ENCODE measurements at places on chromosomes 16 and 17.
A peak's percentile ranks its signal among the peaks of the same experiment; 100 is the strongest.

- no peak for DNase-seq
Measured at GRCh38 chr17:6505425-6506142, 50.8 kb downstream of the PITPNM3 start.

DNA sequence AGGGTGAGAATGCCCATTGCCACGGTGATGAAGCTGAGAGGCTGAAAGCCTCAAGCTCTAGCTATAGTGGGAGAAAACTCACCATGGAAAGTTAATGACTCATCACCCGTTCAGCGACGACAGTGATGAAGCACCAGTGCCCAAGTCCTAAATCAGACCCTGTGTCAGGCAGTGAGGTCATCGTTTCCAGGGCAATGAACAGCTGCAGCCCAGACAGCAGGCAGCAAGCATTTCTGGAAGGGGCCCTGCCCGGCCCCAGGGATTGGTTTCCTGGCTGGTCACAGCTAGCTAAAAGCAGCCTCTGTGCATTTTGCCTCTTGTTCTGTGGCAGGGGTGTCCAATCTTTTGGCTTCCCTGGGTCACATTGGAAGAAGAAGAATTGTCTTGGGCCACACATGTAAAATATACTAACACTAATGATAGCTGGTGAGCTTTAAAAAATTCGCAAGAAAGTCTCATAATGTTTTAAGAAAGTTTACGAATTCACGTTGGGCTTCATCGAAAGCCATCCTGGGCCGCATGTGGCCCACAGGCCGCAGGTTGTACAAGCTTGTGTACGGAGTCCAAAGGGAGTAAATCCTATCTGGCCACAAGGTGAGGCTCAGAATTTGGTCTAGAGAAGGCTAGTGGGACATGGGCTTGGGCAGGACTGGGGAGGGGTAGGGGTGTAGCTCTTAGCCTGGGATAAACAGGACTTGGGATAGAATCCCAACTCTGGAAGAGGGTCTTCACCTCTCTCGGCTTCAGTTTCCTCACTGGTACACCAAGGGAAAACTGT lies 40.6 kb downstream of the MIS12 start:
- DNase-seq: peak; percentile 74

DNA sequence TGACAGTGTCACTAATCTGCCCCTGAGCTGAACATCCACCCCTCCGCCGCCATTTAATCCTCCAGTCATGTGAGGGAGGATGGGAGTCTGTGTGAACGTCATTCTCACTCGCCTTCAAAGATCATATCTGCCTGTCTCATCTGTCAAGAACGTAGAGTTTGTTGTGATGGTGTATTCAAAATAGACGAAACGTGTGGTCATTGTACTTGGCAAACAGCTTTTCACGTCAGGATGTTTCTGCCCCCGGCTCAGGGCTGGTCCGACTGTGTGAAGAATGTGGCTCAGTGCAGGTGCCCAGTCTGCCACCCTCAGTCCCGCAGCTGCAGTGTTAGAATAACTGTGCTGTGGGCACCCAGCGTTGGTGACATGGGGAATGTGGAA lies 148.0 kb downstream of the KCNJ12 start:
- no peak for DNase-seq

- DNase-seq: no peak
Measured at GRCh38 chr17:66441101-66441661, 138.8 kb downstream of the PRKCA start.

DNA sequence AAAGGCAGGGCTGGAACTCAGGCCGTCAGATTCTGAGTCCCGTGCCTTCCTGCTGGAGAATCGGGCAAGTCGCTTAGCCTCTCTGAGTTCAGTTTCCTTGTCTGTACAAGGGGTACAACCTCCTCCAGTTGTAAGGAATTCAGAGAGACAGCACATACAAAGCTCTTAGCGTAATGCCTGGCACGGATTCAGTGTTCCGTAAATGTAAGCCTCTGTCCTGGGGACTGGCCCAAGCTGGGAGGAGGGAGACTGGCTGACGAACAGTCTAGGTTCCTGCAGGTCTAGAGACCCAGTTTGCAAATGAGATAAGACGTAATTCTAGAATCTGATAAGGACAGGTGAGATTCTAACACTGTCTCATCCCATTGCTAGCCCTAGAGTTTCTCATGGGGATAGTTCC lies 9.9 kb downstream of the METTL22 start:
- no peak for DNase-seq

- DNase-seq: no peak
Measured at GRCh38 chr16:56690420-56691122, 8.3 kb downstream of the MT1X start.

- peak; percentile 93 for DNase-seq
Measured at GRCh38 chr16:29994600-29995323, 655 bp downstream of the HIRIP3 start.

DNA sequence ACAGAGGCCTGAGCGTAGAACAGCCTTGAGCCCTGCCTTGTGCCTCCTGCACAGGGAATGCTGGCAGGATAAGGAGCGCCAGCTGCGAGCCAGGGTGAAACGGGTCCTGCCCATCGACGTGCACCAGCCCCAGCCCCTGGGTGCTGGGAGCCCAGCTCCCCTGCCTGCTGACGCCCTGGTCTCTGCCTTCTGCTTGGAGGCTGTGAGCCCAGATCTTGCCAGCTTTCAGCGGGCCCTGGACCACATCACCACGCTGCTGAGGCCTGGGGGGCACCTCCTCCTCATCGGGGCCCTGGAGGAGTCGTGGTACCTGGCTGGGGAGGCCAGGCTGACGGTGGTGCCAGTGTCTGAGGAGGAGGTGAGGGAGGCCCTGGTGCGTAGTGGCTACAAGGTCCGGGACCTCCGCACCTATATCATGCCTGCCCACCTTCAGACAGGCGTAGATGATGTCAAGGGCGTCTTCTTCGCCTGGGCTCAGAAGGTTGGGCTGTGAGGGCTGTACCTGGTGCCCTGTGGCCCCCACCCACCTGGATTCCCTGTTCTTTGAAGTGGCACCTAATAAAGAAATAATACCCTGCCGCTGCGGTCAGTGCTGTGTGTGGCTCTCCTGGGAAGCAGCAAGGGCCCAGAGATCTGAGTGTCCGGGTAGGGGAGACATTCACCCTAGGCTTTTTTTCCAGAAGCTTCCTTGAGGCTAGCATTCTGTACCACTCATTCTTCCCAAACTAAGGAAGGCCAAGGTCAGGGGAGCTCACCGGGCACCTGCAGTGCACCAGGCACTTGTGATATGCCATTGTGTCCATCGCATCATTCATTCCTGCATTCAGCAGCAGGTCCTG lies 1.9 kb downstream of the PNMT start:
- no peak for DNase-seq

DNA sequence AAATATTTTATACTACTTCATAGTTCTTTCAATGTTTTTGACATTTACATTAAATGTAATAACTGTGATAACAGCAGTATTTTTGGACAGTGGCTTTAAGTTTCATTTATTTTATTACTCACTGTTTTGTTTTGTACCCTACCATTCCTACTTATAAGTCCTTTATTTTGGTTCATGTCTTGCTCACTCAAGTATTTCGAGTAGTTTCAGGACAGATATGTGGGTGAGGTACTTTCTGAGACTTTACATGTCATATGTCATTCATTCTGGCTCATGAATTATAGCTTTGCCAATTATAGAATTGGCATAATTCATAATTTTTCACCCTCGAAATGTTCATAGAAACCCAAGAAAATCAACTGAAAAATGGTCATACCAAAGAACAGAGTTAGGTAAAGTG lies 44.4 kb downstream of the PIK3R5 start:
- DNase-seq: no peak

- no peak for DNase-seq
Measured at GRCh38 chr17:3800362-3801271, at the start of gene ITGAE. ITGAE (minus strand) TSS chr17:3801188; CDS start chr17:3801144, 44 bp downstream.

DNA sequence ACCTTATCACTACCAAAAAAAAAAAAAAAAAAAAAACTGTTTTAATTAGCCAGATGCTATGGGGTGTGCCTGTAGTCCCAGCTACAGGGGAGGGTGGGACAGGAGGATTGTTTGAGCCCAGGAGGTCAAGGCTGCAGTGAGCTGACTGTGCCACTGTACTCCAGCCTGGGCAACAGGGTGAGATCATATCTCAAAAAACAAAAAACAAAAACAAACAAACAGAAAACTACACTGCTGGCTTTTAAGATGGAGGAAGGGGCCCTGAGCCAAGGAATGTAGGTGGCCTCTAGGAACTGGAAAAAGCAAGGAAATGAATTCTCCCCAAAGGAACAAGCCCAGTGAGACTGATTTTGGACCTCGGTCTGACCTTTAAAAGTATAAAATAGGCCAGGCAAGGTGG lies 61.4 kb downstream of the BEAN1 start:
- DNase-seq: no peak

- DNase-seq: no peak
Measured at GRCh38 chr16:66236301-66236700, 130.2 kb upstream of the CDH5 start.

DNA sequence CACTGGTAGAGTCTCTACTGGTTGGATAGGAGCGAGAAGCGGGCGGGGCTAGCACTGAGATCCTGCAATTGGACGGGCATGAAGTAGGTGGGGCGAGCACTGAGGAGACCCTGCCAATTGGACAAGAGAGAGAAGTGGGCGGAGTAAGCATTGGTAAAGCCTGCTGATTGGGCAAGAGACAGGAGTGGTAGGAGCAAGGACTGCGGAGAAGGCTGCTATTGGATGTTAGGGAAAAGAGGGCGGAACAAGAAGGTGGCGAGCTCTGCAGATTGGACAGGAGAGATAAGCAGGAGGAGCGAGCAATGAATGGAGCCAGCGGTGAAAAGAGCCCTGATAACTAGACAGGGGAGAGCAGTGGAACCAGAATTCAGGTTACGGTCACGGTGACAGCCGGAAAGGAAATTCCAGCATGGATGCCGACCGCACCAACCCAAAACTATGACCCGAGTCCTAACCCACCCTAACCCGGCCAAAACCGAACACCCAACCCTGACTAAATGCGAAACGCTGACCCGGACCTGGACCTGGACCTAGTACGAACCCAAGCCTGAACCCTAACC lies 4.8 kb downstream of the SCGB1C2 start:
- DNase-seq: peak; percentile 77

GRCh38 chr17:4397840-4398239 lies 31.4 kb upstream of the UBE2G1 start:
- DNase-seq: no peak

DNA sequence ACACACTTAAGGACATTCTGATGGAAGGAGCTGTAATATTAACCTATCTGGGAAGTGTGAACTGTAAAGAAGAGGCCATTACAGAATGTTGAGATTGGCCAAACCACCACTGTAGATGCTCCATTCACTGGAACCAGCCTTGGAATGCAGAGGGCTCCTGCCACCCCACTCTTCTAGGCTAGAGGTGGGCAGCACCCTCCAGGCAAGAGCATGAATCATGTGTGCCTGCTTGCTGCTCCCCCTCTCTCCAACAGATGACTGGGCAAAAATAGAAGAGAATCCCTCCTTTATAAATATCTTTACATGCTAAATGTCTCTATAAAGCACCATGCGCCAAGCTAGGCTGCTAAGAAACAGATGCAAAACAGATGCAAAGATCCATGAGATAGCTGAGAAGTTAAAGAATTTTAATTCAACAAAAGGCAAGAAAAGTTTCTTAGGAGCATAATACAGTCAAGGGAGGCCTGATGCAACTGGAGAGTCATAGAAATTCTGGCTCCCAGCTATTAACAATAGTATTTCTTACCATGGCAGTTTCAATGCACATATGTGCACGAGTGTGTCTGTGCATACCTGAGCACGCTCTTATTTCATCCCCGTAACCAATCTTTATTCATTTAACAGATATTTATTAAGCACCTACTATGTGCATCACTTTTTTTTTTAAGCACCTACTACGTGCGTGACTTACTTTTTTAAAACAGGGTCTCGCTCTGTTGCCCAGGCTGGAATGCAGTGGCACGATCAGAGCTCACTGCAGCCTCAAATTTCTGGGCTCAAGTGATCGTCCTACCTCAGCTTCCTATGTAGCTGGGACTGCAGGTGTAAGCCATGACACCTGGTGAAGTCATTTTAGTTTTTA lies 53.6 kb downstream of the GRIN2A start:
- DNase-seq: no peak

- no peak for DNase-seq
Measured at GRCh38 chr17:7955414-7956227, 23.6 kb downstream of the CNTROB start.

DNA sequence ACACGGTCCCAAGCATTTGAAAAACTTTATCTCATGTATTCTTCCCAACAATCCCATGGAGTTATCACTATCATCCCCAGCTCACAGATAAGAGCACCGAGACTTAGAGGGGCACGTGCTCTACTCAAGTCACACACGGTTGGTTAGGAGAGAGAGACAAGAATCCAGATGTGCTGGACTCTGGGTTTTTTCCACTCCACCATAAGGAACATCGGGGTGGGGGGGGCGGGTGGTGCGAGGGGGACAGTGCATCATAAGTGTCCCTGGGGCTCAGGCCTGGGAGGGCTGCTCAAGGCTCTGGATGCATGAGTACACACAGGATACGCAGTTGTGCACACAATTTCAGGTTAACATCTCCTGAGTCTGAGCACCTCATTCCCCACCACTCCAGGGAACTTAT lies 7.4 kb downstream of the CDC42EP4 start:
- DNase-seq: no peak

DNA sequence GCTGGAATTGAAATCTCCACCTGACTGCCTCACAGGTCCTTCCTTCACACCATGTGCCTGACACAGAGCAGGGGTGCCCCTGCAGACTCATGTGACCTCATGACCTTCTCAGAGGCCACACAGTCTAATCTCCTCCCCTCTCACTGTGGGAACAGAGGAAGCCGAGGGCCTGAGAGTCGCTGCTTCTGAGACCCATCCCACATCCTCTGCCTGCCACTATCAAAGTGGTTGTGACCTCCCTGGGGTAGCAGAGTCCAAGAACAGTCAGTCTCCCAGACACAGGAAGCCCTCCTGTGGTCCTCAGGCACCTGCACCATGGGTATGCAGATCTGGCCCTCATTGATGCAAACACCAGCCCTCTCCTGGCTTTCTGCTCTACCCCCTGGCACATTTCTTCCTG lies 78.5 kb downstream of the RAB11FIP4 start:
- no peak for DNase-seq

DNA sequence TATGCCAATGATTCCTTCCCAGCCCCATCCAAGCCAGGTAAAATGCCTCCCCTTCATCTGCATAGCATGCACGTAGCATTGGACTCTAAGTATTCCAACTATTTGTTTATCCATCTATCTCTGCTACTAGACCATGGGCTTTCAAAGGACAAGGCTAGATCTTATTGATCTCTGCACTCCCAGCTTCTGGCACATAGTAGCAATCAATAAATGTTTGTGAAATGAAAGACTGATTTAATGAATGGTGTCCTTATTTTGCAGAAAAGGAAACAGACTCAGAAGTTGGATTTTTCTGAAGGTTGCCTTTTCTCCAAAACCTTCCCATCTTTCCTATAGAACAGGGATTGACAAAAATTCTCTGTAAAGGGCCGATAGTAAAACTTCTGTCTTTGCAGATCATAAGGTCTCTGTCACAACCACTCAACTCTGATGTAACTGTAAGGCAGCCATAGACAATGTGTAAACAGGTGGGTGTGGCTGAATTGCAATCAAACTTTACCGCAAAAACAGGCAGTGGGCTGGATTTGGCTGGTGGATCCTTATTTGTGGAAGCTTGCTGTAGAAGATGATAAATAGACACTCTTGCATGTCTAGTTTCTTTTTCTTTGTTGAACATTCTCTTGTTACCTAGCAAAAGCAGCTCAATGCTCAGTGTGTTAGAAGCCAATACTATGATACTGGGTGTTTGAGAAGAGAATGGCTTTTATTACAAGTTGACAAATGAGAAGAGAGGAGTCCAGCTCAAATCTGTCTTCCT lies 7.6 kb upstream of the CMTR2 start:
- DNase-seq: no peak

GRCh38 chr17:41578538-41578937 lies 6.7 kb upstream of the KRT9 start:
- no peak for DNase-seq

GRCh38 chr17:37650419-37651003 lies 7.3 kb upstream of the DDX52 start:
- no peak for DNase-seq

GRCh38 chr17:81323411-81323868 lies 28.3 kb upstream of the SLC38A10 start:
- no peak for DNase-seq

Data from activated CD4-positive, alpha-beta T cell treated with anti-CD3 and anti-CD28 coated beads, Interleukin-2, amount 10 ng/mL, durations not matched to agents 24 days and 14 days (primary cell).